ENCODE measurements at places on chromosomes 13 and 19.

GRCh38 chr19:30733826-30734550 is 361.8 kb downstream of the ZNF536 start:
- DNase-seq: no peak

- DNase-seq: no peak
Measured at GRCh38 chr13:40635315-40635995, 31.0 kb downstream of the FOXO1 start.

DNA sequence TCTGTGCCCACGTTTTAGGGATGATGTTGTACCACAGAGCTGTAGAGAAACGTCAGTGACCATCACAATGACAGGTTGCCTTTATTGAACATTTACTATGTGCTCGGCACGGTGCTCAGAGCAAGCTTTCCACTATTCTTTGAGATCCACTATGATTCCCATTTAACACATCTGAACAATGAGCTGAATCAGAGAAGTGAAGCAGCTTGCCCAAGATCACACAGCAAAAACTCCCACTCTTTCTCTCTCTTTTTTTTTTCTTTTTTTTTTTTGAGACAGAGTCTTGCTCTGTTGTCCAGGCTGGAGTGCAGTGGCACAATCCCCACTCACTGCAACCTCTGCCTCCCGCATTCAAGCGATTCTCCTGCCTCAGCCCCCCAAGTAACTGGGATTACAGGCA is 8.1 kb upstream of the TNFSF9 start:
- no peak for DNase-seq

GRCh38 chr13:41064493-41064892 is 3.2 kb downstream of the WBP4 start:
- DNase-seq: no peak

DNA sequence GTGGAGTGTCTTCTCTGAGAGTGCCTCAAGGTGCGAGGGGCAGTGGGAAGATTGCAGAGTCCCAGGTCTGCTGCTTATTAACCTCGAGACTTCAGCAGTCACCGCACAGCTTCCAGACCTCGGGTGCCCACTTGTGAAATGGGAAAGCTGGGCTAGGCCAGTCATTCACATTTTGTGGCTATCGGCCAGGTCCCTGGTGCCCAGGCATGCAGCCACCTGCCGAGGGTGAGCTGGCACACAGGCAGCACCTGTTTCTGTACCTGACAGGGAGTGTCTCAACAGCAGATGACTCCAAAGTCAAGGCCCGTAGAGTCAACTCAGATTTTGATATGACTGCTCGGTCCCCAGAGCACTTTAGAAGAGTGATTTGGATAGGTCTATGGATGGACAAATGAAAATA is 21.9 kb downstream of the UQCRFS1 start:
- DNase-seq: no peak

All from hematopoietic multipotent progenitor cell treated with erythropoietin and hydrocortisone succinate and interleukin-3 and kit ligand, for 15 days (in vitro differentiated cells).